ENCODE measurements at places on chromosomes 2 and 18. TPM values are rescaled to one million over a fixed set of nuclear protein-coding genes. Genes with fewer than 3 reads are reported as not detected.

The DSC2 gene
- total RNA-seq = not detected

The WNT6 gene
- total RNA-seq = not detected

The LBH gene
- 61.1 TPM for total RNA-seq

The MERTK gene
- 1.0 TPM for total RNA-seq

The CCDC142 gene
- 26.9 TPM for total RNA-seq

The KLHL41 gene
- total RNA-seq = not detected

The POTEJ gene
- total RNA-seq = not detected

The PCARE gene
- not detected for total RNA-seq

The CD207 gene
- total RNA-seq = not detected

The ACYP2 gene
- 4.3 TPM for total RNA-seq

The CPO gene
- total RNA-seq = not detected

The BCL11A gene
- 0.21 TPM for total RNA-seq

The IKZF2 gene
- 13.4 TPM for total RNA-seq

The LONRF2 gene
- 0.21 TPM for total RNA-seq

The PID1 gene
- not detected for total RNA-seq

The RUFY4 gene
- total RNA-seq = not detected

The MTX2 gene
- total RNA-seq = 26.2 TPM

The FZD7 gene
- total RNA-seq = 1.1 TPM

The GPR155 gene
- total RNA-seq = 1.1 TPM

The ABCA12 gene
- total RNA-seq = not detected

The AMER3 gene
- not detected for total RNA-seq

The CLEC4F gene
- not detected for total RNA-seq

The HOXD13 gene
- total RNA-seq = not detected

The SCN9A gene
- total RNA-seq = not detected

The DYNC1I2 gene
- total RNA-seq = 69.5 TPM

The CACNB4 gene
- total RNA-seq = 0.23 TPM
